ENCODE measurements at places on chromosomes 13 and 19. TPM values are rescaled to one million over a fixed set of nuclear protein-coding genes. Genes with fewer than 3 reads are reported as not detected.
A peak's percentile ranks its signal among the peaks of the same experiment; 100 is the strongest.

GRCh38 chr19:39138221-39139211, 12.9 kb downstream of the PAK4 start:
- DNase-seq, result no peak

GRCh38 chr19:3983936-3984583, 1.2 kb downstream of the EEF2 start:
- no peak for DNase-seq

Gene SLC25A41
- not detected for total RNA-seq

DNA sequence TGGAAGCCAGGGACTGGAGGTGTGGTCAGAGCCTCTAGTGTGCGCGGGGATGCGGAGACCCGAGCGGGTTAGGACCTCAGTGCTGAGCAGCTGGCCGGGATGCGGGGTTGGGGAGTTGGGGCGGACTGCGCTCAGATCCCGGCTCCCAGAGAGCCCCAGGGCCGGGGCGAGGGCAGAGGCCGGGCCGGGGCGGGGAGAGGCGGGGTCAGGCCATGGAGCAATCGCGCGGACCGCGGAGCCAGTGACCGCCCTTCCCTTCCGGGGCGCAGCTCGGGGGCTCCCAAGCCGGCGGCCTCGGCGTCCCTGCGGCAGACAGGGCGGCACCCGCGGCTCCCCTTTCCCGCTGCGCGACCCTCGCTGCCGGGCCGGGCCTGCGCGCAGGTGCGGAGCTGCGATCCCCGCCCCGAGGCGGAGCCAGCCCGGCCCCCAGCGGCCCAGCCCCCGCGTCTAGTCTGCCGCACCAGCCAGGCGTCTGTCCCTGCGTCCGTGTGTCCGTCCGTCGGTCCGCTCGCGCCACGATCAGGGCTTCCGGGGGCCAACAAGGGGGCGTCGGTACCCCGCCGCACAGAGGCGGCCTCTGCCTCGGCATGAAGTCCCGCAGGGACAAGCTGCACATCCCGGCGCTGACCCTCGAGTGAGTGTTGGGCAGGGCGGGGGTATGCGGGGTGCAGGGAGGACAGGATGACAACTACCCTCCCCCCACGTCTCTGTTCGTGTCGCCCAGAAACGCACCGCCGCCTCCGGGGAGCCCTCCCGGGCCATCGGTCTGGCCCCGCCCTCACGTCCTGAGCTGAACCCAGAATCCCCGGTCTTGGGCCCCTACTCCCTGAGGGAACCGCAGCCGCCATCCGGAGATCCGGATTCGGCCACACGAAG, 12.4 kb downstream of the MAST3 start:
- DNase-seq, result peak; percentile 14

GRCh38 chr19:39533003-39533512, 406 bp upstream of the EID2B start:
- DNase-seq, result no peak

DNA sequence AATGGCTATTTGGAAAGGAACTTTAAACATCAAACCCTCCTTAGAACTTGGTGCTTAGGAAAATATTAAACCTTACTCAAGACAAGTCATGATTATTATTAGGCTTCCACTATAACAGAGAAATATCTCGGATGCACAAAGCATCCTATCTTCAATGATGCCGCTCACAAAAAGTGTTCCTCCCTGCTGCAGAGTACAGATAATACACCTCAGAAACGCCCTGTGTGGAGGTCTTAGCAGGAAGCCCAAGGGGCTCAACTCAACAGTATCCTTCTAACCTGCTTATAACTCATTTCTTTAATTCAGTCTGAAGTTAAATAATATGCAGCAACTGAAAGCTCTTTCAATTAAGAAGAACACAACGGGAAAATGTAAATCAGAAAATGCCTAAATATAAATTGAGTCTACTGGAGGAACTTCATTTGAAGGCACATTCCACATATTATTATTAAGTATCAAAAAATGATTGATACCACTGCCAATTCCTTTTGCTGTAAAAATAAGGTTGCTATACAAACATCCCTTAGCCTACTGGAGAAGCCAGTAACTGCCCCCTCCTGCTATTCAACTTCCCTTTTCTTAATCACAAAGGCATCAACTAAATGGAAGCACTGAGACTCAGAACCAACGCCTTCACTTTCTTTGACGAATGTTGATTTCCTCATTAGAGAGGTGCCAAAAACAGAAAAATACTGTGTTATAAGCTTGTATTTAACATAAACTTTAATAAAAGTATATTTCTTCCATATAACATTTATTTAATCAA, 12.0 kb downstream of the ELF1 start:
- DNase-seq, result no peak

- peak; percentile 88 for DNase-seq
Measured at GRCh38 chr13:80342471-80343371, 1.8 kb upstream of the SPRY2 start.

Gene PSG4
- not detected for total RNA-seq

DNA sequence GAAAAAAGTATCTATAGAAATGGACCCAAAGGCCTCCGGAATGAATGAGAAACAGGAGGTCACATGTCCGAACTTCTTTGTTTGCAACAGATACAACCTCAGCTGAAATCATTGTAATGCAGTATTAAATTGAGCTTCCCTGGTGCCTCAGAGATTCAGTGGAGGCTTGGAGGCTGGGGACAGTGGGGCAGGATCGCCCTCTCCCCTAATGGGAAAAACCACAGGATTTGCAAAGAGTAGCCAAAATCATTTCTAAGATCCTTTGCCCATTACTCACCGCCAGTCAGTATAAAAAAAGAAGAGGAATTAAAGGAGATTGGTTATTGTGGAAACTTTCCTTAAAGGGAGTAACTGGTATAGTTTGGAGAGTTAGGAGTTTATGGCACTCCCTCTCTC, 30.4 kb upstream of the IRS2 start:
- DNase-seq, result no peak

Gene PSG2
- not detected for total RNA-seq

GRCh38 chr19:13079542-13079986, 23.1 kb downstream of the LYL1 start:
- peak; percentile 49 for DNase-seq

DNA sequence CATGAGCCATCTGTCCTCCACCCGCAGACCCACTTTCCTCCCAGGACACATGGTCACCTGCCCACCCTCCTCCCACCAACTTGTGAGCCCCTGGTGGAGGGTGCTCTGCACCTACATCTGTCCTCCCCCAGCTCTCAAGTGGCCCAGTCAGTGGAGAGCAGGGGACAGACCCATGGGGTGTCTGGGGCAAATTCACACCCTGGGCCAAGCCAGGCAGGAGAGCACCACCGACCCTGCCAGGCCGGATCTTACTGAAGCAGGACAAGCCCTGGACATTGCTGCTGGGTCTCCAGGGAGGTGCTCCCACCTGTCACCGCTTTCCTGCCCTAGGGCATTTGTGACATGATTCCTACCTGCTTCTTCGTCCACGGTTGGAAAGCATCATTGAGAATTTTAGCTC, 221.6 kb downstream of the TUBA3C start:
- DNase-seq, result no peak

DNA sequence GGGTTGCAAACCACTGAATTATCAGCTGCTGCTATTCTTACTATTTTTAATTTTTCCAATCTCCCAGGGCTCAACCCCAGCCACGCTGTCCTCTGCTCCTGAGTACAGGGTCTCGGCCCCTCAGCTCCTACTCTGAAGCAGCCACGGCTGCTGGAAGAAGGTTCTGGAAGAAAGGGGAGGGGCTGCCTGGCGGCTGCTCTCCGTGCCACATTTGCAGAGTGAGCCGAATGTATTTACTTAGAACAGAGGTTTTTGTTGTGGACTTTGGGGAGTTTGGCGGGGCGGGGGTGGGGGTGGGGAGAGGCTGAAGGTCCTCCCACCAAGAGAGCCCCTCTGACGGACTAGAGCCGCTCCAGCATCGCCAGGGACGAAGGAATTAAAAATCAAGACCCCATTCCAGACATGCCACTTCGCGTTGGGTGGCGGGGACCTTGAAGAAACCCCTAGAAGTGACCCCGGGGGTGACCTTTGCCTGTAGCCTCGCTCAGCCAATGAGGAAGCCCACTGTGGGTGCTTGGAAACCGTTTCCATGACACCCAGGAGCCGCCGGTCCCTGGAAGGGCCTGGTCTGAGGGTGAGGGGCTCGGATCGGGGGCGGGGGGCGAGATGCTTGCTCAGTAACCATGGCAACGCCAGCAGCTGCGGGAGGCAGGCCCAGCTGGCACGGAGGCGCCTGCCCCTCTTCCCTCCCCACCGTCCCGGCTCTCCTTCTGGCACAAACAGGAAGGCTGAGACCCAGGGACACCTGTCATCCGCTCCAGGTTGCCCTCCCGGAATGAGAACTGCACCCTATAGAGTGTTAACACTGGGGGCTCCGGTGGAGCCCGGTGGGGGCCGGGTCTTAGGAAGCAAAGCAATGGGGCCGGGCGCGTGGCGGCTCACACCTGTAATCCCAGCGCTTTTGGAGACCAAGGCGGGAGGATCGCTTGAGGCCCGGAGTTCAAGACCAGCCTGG, 54.2 kb upstream of the PTPRS start:
- no peak for DNase-seq

DNA sequence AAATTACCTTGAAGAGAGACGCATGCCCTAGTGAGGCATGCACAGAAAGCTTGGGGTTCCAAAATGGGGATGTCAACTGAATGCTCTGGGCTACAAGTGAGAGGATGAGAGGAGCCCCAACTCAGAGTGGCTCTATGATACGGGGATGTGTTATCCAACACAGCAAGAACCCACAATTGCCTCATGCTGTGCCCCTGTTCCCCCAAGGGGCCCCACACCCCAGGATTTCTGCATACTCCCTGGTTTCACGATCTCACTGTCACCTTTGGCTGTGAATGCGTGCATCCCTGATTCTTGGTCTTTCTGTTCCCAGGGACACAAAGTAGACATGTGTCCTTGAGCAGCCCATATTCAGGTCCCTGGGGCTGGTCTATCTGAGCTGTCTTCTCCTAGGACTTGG, 29.3 kb downstream of the WDR88 start:
- DNase-seq, result no peak

DNA sequence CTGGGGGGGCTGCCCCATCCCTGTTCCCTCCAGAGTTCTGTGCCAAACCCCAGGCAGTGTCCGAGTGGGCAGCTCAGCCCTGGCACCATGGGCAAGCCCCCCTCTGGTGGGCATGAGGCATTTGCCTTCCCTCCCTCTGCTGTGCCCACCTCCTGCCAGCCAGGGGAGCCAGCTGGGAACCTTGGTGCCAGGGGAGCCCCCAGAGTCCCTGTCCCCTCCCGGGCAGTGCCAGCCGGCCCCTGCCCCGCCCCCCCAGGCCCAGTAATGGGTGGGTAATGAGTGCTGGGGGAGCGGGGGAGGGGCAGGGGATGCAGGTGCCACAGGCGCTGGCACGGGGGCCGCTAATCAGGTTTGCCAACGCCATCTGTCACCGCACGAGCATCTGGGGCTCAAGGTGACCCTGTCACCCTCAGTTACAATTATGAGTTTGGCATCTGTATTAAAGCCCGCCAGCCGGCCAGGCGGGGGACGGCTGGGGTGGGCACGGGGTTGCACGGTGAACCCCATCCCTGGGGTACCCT, 5.9 kb downstream of the DAND5 start:
- no peak for DNase-seq

Gene SOX1
- total RNA-seq, result not detected

- DNase-seq, result no peak
Measured at GRCh38 chr13:73859841-73860240, 274.4 kb downstream of the KLF12 start.

- DNase-seq, result no peak
Measured at GRCh38 chr19:8138201-8138600, 11.2 kb downstream of the FBN3 start.

DNA sequence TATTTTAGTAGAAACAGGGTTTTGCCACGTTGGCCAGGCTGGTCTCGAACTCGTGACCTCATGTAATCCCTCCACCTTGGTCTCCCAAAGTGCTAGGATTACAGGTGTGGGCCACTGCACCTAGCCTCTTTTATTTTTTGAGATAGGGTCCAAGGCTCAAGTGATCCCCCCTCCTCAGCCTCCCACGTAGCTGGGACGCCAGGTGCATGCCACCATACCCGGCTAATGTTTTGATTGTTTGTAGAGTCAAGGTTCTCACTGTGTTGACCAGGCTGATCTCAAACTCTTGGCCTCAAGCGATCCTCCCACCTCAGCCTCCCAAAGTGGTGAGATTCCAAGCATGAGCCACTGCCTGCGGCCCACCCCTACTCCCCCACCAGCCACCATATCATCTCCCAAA, 6.3 kb downstream of the SLC7A9 start:
- DNase-seq, result no peak

DNA sequence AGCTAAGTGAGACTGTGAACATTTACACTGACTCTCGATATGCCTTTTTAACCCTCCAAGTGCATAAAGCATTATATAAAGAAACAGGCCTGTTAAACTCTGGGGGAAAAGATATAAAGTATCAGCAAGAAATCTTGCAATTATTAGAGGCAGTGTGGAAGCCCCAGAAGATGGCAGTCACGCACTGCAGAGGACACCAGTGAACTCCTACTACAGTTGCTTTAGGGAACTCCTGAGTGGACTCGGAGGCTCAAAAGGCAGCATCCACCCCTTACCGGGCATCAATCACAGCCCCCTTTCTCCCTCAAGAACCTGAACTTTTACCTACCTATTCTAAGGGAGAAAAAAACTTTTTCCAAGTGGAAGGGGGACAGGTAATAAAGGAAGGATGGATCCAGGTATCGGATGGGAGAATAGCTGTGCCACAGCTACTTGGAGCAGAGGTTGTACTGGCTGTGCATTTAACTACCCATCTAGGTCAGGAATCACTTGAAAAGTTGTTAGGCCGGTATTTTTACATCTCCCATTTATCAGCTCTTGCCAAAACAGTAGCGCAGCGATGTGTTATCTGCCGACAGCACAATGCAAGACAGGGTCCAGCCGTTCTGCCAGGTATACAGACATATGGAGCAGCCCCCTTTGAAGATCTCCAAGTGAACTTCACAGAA, 80.1 kb downstream of the ZNF486 start:
- DNase-seq, result peak; percentile 76

- peak; percentile 13 for DNase-seq
Measured at GRCh38 chr13:90926459-90926858, 421.0 kb upstream of the MIR17HG start.

DNA sequence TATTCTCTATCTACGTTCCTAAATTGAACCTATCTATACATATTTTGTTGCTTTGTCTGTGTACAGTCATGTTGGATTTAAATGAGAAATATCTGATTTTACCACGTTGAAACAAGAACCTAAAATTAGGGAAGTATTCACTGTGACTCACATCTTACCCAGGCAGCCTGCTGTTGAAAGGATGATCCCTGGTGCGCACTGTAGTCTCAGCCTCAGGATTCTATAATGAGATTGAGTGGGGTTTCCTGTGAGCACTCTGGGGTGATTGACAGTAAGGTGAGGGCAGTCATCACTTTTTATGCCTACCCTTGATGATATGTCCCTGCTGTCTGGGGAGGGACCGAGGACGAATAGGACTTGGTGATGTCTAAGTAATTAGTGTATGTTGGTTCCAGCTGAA, 35.4 kb downstream of the PCCA start:
- no peak for DNase-seq

DNA sequence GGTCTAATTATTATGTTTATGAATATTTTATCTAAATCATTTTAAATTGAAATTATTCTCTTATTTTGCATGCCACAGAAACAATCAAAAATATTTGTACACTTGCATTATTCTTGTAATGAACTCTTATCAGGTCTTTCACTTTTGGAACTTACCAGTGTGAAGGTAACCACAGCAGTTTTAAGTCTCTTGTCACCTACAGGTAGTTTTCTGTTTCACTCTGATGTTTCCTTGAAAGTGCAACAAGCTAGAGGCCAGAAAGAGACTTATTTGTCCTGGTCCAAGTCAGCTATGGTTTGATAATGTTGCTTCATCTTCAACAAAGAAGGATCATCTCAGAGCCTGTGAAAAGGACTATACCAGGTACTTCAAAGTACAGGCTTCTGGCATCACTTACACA, 133.4 kb upstream of the NBEA start:
- DNase-seq, result no peak

Gene ADAMTS10
- 13.1 TPM for total RNA-seq

Data from lung (tissue), 17 donors.